Common myeloid progenitor, CD34-positive (primary cell): ENCODE measurements at places on chromosomes 16 and 17.

DNA sequence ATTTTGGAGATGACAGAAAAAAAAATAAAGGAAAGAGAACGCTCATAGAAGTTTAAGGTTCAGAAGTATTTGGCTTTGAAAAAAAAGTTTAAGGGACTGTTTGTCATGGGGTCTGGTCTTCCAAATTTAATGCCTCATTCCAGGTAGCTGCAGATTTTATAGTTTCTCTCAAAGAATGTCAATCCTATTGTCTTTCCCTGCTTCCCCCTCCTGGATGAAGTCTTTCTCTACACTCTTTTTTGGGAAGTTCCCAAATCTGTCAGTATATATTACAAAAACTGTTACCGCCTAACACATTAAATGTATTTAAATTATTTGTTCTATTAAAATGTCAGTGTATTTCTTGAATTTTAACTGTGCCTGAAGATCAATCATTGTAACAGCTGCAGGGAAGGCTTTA lies 457.5 kb downstream of the MAF start:
- no peak for DNase-seq

DNA sequence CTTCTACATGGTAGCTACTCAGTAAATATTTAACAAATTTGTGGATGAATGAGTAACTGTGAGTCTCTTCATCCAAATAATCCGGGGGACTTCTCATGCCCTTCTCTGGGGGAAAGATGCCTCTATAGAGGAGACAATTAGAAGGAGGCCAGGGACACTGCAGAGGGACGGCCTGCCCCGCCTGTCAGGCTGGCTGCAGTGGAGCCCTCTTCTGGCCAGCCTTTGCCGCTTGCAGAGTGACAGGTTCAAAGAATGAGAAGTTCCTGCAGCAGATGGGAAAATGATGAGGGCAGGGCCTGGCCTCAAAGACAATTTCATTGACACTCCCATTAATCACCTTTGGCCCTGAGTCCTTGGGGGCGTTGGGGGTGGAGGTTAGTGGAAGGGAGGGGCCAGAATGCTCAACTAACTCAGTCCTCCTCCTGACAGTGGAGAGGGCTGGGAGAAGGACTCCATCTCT lies 339.0 kb downstream of the MAF start:
- peak; percentile 49 for DNase-seq

- no peak for DNase-seq
These were observed 341.4 kb downstream of the UTP18 start for GRCh38 chr17:51601622-51602261.

DNA sequence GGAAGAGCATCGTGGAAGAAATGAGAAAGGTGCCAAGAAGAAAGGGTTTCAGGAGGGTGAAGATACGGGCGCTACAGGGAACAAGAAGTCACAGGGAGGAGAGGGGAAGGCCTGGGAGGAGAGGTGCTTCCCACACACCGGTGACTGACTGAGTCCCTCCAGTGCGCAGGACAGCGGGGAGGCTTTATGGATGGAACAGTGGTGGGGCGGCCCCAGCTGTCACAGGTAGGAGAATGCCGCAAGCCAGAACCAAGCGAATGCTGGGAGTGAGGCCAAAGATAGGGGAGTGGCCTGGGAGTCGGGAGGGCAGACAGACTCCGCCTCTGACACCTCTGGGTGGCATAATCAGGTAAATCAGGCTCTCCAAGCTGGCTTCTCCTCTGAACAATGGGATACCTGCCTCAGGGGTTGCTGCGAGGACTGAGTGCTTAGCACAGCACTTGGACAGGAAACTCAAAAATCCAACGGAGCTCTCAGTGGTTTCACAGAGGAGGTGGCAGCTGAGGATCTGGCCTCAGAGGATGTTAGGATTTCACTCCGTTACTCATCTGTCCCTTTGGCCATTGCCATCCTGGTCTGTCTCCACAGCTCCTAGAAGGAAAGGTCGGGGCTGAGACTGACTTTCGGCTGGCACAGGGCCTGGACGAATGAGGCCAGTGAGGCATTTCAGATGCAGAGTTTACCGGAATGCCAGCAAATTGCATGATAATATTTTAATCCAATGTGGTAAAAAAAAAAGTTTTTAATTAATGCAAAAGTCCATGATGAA lies 717 bp upstream of the CNP start:
- peak; percentile 51 for DNase-seq

- no peak for DNase-seq
These were observed 183.1 kb upstream of the CCL2 start for GRCh38 chr17:34071886-34072420.
